ENCODE measurements at places on chromosomes 5 and 9. TPM values are rescaled to one million over a fixed set of nuclear protein-coding genes. Genes with fewer than 3 reads are reported as not detected.

GABRG2 gene
- not detected for total RNA-seq

HSPB3 gene
- total RNA-seq: not detected

NR2F1-AS1 gene
- 4.1 TPM for total RNA-seq

HTR4 gene
- total RNA-seq: not detected

C1QTNF2 gene
- total RNA-seq: not detected

ADRB2 gene
- total RNA-seq: 0.73 TPM

ACOT12 gene
- total RNA-seq: not detected

Data from A549 treated with ZK216348 at 1 μM for 4 hours (cell line).